ENCODE measurements at places on chromosomes 1 and 21. TPM values are rescaled to one million over a fixed set of nuclear protein-coding genes. Genes with fewer than 3 reads are reported as not detected.

Gene LEMD1
- not detected for total RNA-seq

Gene SLC27A3
- 1.2 TPM for total RNA-seq

Gene A3GALT2
- not detected for total RNA-seq

Gene ATP1A2
- total RNA-seq = not detected

Gene TM2D1
- total RNA-seq = 22.2 TPM

Gene AGMAT
- total RNA-seq = 6.1 TPM

All from A549 treated with CpdA at 1 μM for 4 hours (cell line).